ENCODE measurements at places on chromosomes 1 and 21.

GRCh38 chr1:24963943-24964693 lies 34.0 kb upstream of the RUNX3 start:
- no peak for DNase-seq

DNA sequence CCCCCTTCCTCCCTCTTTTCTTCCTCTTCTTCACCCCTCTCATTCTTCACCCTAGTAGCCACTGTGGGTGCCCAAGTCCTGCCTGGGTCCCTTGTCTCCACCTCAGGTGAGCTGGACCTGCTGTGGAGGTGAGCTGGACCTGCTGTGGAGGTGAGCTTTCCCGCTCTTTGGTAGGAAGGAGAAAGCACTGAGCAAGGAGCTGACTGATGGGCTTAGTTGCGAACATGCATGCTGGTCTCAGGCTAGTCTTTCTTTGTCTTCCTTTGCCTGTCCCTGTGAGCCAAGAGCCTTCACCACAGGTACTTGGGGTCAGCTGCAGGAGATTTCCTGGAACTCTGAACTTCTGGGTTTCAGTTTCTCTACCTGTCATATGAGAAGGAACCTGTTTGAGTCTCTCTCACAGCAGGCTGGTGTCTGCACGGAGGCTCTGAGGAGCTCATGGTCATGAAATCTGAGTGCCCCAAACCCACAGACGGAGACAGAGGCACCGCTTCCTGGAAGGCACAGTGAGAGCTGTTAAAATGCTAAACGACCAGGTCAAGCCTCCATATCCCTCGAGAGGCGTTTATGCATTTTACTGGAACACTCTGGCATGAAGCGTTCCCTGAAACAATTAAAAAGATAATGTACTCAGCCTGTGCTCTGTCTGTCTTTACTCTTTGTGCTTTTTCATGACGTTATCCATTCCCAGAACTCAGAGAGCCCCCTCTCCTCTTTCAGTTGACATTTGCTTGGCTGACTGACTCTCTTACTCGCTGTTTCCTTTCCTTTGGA lies 69.5 kb downstream of the RHOU start:
- no peak for DNase-seq

- no peak for DNase-seq
These were observed 188.2 kb upstream of the PLXNA2 start for GRCh38 chr1:208432346-208432745.

GRCh38 chr1:155844860-155845421 lies 12.1 kb downstream of the GON4L start:
- no peak for DNase-seq

DNA sequence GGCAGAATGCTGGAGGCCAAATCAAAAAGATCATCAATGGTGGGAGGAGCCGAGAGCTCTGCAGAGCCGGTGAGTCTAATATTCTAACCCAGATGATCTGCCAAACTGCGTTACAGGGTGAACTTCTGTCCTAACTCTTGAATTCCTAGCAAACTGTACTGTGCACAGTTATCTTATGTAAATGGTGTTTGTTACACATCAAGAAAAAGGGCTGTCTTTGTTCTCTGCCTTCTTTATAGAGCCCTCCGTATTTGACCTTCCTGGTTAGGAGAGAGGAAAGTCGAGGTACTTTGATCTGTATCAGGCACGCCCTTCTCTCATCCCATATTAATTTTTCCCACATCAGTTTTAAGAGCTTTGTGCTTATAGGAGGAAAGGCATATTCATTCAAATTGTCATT lies 37.6 kb downstream of the MT1HL1 start:
- DNase-seq: no peak

DNA sequence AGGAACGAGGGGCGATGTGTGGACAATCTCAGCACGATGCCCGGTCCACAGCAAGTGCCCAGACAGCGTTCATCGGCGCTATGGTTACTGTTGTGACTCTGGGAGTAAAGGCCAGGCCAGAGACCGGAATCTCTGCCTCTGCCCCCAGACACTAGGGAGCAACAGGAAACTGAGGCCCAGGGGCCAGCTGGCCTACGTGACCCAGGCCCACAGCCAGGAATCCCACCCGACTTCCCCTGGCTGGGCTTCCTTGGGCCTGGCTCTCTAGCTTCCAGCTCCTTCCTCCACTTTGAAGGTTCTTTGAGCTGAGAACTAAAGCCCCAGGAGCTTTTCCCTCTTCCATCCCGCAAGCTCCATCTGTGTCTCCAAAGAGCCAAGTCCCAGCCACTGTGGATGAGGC lies 4.6 kb downstream of the LRP8 start:
- DNase-seq: no peak

DNA sequence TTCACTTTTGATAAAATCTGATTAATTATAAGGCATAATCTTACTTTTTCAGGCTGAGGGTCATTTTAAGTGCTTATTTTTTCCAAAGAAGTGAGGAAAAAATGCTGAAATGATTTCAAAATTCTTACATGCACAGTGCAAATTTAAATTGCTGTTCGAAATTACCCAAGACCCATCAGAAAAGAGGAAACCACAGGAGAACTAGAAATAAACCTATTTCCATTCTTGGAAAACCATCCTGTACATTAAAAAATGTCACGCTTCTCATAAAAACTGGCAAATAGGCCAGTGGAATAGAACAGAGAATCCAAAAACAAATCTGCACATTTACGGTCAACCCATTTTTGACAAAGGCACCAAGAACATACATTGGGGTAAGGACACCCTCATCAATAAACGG lies 414.9 kb downstream of the SMYD3 start:
- no peak for DNase-seq

- no peak for DNase-seq
These were observed 22.7 kb downstream of the ABL2 start for GRCh38 chr1:179206812-179207211.

- no peak for DNase-seq
These were observed 15.0 kb downstream of the ZNF496 start for GRCh38 chr1:247316590-247317197.

GRCh38 chr1:111369177-111369576 lies 58.4 kb downstream of the OVGP1 start:
- DNase-seq: no peak

- DNase-seq: no peak
These were observed 174.3 kb downstream of the LYPLAL1 start for GRCh38 chr1:219347921-219348391.

DNA sequence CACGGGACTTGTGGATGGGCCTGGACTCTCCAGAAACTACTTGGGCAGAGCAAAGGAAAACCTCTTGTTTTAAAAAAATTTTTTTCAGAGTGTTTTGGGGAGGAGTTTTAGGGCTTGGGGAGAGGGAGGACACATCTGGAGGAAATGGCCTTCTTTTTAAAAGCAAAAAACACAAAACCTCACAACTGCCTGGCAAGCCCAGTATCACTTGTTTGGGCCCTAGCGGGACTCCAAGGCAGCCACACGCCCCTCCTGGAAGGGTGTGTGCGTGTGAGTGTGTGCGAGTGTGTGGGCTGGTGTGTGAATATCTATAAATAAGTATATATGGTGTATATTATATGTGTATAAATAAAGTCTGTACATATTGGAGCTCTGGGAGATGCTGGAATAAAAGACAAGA lies 57.7 kb upstream of the ACTL8 start:
- DNase-seq: no peak

- DNase-seq: no peak
These were observed 796.4 kb downstream of the ADGRL2 start for GRCh38 chr1:82597141-82597540.

DNA sequence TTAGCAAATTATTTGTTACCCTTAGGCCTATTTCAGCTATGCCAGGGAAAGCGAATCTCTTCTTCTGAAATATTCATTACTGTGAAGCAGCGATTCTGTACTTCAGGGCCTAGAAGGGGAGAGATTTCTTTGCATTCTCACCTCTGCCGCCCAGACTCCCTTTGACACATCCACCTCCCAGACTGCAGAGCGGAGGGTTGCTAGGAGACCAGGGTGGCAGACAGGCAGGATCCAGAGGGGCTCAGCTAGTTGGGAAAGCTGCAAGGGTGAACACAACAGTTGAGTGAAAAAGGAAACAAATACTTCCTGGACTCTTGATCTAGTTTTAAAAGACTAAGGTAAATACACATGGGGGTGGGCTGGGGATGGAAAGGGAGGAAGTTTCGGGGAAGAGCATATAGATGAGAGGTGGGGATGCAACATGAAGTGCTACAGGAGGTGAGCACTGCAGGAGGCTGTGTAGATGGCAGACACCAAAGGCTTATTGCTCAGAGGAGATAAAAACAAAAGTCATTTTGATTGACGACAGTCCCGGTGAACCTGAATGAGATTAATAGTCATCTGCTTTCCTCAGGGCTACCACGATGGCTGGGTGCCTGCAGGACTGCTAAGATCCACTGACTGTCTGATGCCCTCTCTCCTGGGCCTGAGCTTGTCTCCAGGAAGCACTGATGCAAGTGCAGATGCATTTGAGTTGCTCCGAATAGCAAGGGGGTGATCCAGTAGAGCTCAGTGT lies 26.4 kb upstream of the RAB3GAP2 start:
- no peak for DNase-seq

DNA sequence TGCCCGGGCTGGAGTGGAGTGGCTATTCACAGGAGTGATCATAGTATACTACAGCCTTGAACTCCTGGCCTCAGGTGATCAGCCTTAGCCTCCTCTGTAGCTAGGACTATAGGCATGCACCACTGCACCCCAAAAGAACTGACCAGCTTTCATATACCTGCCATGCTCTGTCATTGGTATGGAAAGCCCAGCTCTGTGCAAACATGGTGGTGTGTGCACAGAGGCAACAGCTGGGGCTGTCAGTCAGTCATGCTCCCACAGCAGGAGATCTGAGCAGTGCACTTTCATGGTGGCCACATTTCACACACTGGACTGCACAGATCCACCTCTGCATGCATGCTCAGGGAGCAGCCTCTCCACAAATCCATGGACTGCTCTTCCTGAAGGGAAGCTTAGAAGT lies 8.8 kb upstream of the JAK1 start:
- DNase-seq: no peak

GRCh38 chr1:162019006-162019405 lies 4.7 kb downstream of the OLFML2B start:
- no peak for DNase-seq

DNA sequence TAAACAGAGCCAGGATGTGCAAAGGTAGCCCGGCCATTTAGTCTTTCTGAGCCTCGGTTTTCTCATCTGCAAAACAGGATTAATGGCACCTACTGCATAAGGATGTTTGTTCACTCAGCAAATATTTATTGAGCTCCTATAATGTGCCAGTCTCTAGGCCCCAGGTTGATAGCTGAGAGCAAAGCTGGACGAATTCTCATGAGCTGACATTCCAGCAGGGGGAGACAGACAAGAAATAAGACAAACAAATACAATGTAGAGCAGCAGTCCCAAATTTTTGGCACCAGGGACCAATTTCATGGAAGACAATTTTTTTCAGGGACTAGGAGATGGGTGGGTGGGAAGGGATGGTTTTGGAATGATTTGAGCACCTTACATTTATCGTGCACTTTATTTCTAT lies 74.3 kb upstream of the PAX7 start:
- DNase-seq: no peak

DNA sequence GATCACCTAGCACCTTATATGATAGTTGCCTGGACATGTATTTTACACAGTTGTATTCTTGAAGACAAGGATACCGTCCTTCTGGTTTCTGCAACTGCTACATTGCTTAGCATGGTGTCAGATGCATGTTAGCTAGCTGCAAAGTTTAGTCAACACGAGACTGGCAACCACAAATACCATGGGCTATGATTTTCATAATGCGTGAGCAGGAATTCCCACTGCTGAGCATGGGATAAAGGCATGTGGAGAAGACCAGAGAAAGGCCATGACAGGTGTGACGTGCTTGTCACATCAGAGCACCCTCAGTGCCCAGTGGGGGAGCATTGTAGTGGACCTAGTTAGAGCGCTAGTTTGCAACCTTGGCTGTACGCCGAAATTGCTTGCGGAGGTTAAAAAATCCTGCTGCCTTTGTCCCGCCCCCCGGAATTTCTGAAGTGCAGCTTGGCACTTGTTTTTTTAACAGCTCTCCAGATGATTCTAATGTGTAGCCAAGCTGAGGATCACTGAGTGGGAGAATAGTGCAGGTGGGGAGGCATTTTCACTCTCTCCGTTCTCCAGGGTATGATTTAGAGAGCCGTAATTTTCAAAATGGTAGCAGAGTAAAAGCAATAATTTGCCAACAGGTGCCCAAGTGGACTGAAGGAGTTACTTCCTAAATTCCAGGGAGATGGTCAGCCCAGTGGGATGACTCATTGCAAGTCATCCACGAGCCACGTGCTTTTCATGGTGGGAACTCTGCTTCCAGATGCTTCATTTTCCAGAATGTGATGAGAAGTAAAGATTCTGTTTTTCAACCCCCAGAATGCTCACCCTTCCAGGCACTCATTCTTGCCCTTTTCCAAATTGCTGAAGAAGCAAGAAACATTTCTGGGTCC lies 81.0 kb downstream of the CNIH3 start:
- peak; percentile 86 for DNase-seq

DNA sequence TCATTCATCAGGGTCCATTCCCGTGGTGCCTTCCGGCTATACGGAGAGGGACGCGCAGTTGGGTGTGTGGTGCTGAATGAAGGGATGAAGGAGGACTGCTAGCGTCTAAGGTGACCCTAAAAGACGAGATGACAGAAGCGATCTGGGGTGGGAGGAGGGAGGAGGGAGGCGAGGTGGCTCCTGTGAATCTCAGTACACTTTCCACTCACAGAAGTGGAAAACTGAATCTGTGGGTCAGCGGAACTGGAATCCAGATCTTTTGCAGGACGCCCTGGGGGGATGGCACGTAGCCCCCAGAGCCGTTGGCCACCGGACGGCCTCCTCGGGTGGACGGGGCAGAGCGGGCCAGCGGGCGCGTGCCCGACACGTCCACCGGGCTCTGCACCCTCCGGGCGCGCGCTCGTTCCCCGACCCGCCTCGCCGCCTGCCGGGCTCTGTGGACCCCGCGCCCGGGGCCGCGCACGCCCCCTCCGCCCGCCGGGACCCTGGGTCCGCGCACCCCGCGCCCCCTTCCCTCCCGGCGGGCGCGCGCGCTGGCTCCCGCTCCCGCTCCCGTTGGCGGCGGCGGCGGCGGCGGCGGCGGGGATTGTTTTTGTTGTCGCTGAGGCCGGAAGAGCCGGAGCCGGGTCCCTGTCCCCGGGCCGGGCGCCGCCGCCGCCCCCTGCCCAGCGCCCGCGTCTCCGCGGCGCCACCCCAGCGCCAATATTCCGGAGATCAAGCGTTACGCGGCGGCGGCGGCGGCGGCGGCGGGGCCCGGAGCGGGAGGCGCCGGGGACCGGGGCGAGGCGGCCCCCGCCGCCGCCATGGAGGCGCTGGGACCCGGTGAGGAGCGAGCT lies at the start of gene AGO4:
Gene AGO4, plus strand, starts transcription at position 403 of the 836 bp plus-strand sequence. Its CDS starts 401 bp downstream, at position 804.
- peak; percentile 26 for DNase-seq

DNA sequence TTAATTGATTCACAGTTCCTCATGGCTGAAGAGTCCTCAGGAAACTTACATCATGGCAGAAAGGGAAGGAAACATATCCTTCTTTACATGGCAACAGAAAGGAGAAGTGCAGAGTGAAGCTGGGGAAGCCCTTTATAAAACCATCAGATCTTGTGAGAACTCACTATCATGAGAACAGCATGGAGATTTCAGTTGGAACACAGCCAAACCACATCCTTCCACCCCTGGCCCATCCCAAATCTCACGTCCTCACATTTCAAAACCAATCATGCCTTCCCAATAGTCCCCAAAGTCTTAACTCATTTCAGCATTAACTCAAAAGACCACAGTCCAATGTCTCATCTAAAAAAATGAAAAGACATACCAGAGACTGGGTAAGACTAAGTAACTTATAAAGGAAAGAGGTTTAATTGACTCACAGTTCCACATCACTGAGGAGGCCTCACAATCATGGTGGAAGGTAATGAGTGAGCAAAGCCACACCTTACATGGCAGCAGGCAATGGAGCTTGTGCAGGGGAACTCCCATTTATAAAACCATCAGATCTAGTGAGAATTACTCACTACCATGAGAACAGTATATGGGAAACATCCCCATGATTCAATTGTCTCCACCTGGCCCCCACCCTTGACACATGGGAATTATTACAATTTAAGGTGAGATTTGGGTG lies 105.2 kb downstream of the MRPL39 start:
- no peak for DNase-seq

All from A172 (cell line).